Endothelial cell (in vitro differentiated cells): ENCODE measurements at places on chromosomes 6 and 20. TPM values are rescaled to one million over a fixed set of nuclear protein-coding genes. Genes with fewer than 3 reads are reported as not detected.

GRCh38 chr20:588476-588875, 21.6 kb downstream of the TCF15 start:
- DNase-seq = no peak

- no peak for DNase-seq
Observed at GRCh38 chr6:35058865-35059522, 82.1 kb downstream of the TCP11 start.

DNA sequence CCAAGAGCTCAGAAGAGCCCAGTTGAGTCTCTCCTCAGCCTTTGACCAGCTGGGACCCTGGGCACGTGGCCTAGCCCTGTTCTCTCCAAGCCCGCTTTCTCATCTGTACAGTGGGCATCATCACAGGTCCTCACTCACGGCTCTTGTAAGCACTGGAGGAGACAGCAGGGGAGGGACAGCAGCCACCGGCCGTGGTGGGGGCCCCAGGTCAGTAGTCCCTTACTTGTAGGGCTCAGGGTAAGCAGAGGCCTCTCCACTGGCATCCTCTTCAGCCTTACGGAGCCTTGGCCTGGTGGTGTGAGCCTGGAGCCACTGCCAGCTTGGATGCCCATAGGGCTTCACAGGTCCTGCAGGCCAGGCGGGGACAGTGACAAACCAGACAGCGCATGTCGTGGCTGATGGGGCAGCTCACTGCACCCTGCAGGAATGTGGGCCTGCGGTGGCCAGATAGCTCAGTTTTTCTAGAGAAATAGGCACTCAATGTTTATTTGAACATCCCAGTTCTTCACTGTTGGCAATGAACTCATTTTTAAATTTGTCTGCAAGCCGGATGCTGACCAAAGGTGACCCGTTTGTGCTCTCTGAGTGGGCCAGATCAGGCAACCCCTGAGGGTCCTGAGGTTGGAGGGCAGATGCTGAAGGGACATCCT, 65.1 kb downstream of the ADNP start:
- DNase-seq = no peak

The FAM83C gene
- not detected for total RNA-seq

DNA sequence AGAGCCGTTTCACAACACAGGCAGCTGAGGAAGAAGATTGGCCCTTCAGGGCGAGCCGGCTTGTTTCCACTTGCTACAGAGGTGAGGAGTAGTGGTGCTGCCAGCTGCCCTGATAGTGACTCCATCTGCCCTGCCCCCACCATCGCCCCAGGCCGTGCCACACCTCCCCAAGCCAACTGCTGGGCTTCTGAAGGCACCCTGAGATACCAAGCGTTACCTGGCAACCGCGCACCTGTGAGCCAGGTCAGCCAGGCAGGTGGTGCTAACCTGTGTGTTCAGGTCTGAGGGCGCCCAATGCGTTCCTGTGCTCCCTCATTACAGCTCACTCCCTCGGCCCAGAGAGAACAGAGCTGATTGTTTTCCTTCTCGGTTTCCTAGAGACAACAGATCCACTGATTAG, 299.1 kb upstream of the ID4 start:
- DNase-seq = no peak

The SLC4A11 gene
- 30.6 TPM for total RNA-seq

DNA sequence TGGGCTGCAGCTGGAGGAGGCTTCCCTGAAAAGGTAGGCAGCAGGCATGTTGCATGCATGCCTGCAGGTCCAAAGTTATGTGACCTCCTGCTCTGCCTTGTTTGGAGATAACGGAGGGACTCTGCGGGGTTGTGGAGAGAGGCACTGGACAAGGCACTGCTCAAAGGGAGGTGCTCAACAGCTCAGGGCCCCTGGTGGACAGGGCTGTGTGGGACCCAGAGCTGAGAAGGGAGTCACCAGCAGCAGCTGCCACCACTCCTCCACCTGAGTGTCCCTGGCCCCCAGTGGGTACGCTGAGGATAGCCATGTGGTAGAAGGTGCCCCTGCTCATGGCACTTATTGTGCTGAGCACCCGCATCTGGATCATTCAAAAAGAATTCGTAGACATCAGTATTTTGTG, 15.5 kb upstream of the CST8 start:
- no peak for DNase-seq

The SIRPB2 gene
- 41.5 TPM for total RNA-seq

DNA sequence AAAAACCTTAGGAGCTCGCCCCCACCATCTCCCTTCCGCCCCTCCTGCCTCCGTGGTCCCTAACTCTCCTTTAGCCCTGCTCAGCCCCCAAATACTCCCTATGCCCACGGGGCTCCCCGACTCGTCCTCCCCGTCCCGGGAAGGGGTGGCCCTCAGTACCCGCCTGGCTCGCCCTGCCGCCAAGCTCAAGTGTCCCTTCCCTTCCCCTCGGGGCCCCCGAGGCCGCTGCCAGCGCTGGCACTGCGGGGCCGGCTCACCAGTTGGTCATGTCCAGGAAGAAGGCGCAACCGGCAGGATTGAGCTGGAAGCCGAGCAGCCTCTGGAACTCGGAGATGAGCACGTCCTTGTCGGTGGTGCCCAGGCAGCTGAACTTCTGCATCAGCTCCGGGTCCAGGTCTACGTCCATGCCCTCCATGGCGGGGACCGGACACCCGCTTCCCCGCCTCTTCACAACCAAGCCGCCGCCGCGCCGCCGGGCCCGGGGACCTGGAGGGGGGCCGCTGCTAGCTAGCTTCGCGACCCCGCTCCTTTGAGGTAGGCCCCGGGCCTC, 303 bp downstream of the ILRUN start:
- peak; percentile 5 for DNase-seq

DNA sequence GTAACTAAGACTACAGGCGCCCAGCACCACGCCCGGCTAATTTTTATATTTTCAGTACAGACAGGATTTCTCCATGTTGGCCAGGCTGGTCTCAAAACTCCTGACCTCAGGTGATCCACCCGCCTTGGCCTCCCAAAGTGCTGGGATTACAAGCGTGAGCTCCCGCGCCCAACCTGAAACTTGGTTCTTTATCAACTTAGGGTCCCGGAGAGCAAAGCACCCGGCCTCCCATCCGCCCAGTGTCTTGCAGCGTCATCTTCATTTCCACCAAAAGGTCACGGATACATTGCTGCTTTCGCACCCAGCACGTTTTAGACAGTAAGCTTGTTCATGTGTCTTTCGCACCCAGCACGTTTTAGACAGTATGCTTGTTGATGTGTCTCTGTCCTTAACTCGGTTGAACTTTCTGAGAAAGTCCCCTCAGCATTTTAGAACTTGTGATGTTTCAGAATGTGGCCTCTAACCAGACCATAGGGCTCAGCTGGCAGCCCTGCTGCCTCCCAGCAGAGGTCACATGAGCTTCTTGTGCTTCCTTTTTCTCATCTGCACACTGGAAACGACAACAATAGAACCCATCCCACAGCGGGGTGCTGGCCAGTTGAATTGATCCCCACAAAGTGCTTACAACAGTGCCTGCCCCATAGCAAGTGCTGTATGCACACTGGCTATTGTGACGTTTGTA, 48.8 kb downstream of the PRR18 start:
- no peak for DNase-seq

The FERMT1 gene
- 0.62 TPM for total RNA-seq

The SGK2 gene
- total RNA-seq = 0.85 TPM

The METTL24 gene
- 6.5 TPM for total RNA-seq

- no peak for DNase-seq
Observed at GRCh38 chr6:30042476-30042875, 18.6 kb upstream of the POLR1H start.

DNA sequence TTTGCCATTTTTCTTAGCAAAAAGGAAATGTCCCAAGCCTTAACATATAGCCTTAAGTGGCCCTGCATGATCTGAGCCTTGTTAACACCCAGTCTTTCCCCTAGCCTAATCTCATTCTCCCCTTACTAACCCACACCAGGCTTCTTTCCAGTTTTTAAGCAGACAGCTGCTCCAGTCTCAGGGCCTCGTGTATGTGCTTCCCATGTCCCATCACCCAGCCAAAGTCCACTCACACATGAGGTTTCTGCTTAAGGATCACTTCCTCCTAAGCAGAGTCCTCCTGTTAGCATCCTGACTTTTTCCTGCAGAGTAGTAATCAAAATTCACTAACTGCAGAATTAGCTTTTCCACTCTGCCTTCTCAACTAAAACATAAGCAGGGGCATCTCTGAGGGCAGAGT, 96.1 kb downstream of the SMLR1 start:
- DNase-seq = no peak

The SLC22A7 gene
- not detected for total RNA-seq

The FAM162B gene
- 1.5 TPM for total RNA-seq

- DNase-seq = no peak
Observed at GRCh38 chr6:124066946-124067552, 263.4 kb downstream of the NKAIN2 start.

The HTR1E gene
- not detected for total RNA-seq

- DNase-seq = no peak
Observed at GRCh38 chr20:46215913-46216707, 92.2 kb downstream of the CDH22 start.

The TCEA2 gene
- 123 TPM for total RNA-seq

The KCNK16 gene
- total RNA-seq = not detected

DNA sequence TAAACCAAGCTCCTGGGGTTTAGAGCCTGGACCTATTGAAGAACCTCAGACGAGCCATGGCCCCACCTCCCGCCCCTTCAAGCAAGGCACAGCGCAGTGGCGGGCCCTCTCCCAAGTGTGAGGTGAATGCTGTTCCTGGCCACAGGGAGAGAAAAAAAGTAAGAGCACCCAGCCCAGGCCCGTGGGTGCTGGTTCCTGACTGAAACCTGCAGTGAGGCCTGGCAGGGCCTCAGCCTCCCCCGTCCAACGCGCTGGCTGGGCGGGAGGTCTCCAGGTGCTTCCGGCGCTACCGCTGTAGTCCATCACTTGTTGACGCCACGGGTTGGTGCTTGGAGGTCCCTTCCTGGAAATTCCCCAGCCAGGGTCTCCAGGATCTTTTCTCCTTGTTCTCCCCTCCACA, 5.5 kb upstream of the FAM83C start:
- DNase-seq = no peak

The TRMT6 gene
- 11.8 TPM for total RNA-seq

DNA sequence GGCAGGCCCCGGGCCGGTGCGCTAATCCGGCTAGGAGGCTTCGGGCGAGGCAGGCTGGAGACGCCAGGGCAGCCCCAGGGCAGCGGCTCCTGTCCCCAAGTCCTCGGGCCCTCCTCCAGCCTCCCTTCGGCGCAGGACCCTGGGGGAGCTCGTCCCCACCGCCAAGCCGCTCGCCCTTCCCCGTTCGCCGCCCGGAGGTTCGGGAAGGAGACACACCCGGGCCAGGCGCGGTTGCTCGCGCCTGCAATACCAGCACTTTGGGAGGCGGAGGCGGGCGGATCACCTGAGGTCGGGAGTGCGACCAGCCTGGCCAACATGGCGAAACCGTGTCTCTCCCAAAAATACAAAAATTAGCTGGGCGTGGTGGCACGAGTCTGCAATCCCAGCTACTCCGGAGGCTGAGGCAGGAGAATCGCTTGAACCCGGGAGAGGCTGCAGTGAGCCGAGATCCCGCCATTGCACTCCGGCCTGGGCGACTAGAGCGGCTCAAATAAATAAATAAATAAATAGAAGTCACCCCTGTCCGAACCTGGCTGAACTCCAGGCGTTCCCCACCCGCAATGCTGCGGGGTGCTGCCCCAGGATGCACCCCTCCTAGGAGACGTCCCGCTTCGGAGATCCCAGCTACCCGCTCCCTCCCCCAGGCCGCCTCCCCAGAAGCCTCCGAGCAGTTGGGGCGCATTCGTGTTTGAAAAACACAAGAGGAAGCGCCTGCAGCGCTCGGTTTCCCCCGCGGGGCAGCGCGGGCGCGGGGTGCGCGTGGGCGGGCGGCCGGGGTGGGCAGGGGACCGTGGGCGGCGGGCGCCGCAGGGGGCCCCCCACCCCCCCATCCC, 27.5 kb downstream of the SERPINB9 start:
- peak; percentile 44 for DNase-seq

The PRKN gene
- 5.1 TPM for total RNA-seq

- DNase-seq = peak; percentile 12
Observed at GRCh38 chr20:60627751-60628565, 624.1 kb upstream of the CDH4 start.

The C20orf202 gene
- 0.92 TPM for total RNA-seq

- no peak for DNase-seq
Observed at GRCh38 chr6:21738180-21739094, 144.9 kb downstream of the SOX4 start.
